BE2C (cell line): ENCODE measurements at places on chromosomes 12 and 14.

DNA sequence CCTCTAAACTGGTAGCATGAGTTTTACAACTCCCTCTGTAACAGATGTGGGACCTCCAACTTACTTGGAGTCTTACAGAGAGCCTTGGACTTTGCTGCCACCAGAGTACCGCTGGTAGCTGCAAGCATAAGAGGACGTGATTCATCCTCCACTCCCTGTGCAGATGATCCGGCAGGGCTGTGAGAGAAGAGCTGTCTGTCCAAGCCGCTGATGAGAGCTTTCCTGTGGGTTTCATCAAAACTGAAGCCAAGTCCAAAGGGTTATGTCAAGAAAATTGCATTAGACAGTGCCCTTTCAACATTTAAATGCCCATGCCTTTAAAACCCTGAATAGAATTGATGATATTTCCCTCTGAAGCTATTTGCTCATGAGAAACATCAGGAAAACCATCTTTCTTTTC is 85.8 kb downstream of the LLPH start:
- DNase-seq = no peak

- DNase-seq = no peak
Measured at GRCh38 chr12:44507461-44507860, 368.7 kb downstream of the NELL2 start.

- no peak for DNase-seq
Measured at GRCh38 chr14:78535041-78535440, 364.9 kb downstream of the NRXN3 start.

- no peak for DNase-seq
Measured at GRCh38 chr14:54206516-54206915, 190.3 kb upstream of the CDKN3 start.

GRCh38 chr12:130622803-130623202 is 93.3 kb downstream of the RIMBP2 start:
- DNase-seq = no peak

DNA sequence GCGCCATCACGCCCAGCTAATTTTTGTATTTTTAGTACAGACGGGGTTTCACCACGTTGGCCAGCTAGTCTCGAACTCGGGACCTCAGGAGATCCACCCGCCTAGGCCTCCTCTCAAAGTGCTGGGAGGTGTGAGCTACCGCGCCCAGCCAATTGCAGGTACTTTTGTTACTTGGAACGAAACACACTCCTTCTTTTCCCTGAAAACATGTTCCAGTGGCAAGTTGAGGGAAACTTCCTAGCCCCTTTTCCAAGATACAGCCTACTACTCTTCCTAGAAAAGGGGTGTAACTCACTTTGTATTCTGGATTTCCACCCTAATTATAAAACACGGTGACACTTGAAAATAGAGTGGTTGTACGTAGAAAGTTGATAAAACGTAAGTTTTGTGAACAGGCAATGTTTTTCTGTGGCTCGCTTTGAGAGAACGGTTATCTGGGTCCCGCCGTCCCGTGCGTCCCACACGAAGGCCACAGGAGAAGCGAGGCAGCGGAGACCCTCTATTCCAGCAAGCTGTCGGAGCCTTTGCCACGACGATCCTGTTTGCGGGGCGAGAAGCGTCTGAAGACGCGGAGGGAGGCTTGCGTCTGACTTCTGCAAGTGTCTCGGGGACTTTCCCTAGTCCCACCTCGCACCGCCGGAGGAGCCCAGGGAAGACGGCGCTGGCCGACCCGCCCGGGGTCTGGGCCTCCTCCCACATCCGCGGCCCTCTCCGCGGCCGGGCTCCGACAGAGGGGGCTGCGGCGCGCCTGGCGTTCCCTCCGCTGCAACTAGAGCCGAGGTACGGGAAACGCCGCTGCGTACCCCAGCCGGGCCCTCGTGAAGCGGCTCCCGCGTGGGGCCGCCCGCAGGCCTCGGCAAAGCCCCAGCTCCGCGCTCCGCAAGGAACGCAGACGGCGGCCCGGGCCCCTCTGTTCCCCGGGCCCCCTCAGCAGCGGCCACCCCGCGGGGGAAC is 745 bp downstream of the CDCA4 start:
- DNase-seq = peak; percentile 51
